ENCODE measurements at places on chromosomes 13 and 19.

DNA sequence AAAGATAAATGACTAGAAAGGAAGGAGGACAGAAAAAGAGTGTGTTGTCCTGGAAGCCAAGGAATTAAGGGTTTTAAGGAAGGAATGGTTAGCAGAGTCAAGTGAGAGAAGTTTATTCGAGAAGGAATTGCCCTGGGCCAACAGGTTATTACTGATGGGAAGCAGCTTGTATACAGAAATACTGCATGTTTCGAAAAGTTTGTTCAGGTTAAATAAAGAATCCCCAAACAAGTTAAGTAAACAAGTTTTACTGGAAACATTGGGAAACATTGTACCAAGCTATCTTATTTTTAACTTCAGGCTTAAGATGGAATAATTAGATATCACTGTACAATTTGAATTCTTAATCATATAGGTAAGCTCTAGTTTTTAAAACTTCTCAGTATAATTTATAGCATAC is 28.2 kb upstream of the FBXL3 start:
- DNase-seq, result no peak

GRCh38 chr13:40206241-40207000 is 460.0 kb downstream of the FOXO1 start:
- DNase-seq, result peak; percentile 56

DNA sequence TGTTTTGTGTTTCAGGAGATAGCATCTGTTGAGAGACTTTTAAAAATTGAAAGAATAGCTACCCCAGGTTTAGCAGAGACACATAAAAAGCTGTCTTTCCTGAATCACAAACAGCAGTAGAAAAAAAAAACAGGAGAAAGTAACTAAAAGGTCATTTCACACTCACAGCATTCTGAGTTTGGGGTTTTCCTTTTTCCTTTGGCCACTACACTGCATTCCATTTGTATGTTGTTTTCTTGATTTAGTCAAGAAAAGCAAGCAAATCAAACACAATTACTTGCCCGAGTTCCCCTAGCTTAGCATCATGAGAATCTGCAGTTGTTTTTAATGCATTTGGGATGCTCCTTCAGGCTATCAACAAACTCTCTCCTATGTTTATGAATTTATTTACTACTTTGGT is 161.0 kb downstream of the KCTD12 start:
- no peak for DNase-seq

GRCh38 chr13:53311561-53311960 is 282.9 kb downstream of the OLFM4 start:
- no peak for DNase-seq

- no peak for DNase-seq
Observed at GRCh38 chr19:615619-616018, 17.7 kb downstream of the POLRMT start.

- DNase-seq, result no peak
Observed at GRCh38 chr19:38891771-38892170, 7.6 kb downstream of the SIRT2 start.

DNA sequence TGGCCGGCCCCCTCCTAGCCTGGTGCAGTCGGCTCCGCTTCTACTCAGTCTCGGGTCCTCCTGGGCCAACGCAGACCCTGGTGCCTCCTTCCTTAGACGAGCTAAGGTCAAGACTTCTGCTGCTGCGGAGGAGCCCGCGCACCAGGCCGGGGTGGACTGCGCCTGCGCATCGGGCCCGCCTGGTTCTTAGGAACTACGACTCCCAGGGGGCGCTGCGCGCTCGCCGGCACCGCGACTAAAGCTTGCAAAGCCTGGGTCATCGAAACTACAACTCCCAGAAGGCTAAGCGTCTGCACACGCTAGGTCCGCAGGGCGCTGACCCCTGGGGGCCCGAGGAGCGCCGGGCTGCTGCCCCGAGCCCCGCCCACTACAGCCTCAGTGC is at the start of gene ZNF835:
TSS of gene ZNF835 (minus strand) at position 145 of the 382 bp plus-strand sequence. CDS start 6,559 bp downstream, outside the sequence.
- DNase-seq, result peak; percentile 77

GRCh38 chr13:44153496-44153895 is 220.1 kb upstream of the SERP2 start:
- no peak for DNase-seq

- no peak for DNase-seq
Observed at GRCh38 chr13:69199664-69200063, 908.0 kb upstream of the ATXN8OS start.

DNA sequence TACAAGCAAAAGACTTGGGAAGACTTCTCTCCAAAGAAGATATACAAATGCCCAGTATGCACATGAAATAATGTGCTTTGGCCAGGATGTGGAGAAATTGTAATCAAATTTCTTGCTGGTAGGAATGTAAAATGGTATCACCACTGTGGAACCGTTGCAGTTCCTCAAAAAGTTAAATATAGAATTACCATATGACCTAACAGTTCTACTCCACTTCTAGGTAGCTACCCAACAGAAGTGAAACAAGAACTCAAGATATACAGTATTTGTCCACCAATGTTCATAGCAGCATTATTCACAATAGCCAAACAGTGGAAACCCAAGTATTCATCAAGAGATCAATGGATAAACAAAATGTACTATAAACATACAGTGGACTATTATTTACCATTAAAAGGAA is 95.0 kb upstream of the KLF5 start:
- no peak for DNase-seq

DNA sequence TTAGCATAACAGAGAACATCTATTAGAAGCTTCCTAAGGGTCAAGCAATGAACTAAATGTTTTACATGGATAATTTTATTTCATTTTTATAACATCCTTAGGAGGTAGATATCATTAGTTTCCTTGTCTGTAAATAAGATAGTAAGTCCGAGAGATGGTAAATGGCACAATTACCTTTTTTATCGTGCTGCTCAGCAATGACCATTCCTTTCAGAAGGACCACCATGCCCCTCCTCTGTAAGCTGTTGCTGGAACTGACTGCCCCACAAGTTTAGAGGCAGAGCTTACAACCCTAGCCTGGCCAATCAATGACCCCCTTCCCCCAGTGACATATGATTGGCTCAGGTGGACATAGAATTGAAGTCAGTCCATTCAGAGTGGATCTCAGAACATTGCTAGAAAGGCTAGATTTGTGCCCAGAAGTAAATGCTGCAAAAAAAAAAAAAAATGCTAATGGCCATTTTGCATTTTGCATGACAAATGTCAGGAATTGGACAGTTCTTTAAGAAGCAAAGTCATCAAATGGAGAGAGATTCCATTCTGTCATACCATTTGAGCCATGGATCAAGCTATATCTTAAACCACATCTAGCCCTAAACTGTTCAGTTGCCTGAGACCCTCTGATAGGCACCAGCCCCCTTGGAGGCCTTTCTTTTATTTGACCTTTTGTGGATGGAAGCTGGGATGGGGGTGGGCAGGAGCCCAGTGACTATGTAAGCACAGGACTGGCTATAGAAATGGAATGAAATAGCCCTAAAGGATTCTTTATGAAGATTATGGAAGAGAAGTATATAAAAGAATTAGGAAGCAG is 668.3 kb downstream of the UQCRFS1 start:
- no peak for DNase-seq

DNA sequence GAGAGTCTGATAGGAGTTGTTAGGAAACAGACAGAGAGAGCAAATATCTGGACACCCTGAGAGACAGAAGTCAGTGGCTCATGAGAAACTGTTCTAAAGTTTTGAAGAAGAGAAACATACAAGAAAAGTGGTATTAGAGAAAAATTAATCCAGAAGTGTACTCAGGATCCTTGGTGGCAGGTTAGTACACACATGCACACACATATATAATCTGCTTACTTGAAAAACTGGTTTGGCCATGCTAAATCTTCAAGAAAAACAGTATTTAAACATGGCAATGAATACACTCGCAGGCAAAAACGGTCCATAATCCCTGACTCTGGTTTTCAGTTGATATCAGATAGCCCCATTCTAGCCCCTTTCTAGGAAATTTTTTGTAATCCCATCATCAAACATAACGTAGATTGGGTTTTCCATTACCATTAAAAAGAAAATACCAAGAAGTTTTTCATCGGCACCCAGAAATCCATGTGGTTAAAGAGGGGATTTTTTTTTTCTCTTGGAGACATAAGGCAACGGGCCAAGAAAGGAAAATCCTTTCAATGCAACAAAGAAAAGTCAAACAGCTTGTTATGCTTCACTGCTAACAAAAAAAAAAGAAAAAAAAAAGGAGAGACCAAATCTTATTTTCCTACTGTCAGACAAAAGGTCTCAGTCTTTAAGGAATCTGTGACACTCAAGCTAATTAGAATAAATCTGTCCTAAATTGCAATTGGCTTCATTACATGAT is 178.0 kb upstream of the MIR17HG start:
- DNase-seq, result no peak

DNA sequence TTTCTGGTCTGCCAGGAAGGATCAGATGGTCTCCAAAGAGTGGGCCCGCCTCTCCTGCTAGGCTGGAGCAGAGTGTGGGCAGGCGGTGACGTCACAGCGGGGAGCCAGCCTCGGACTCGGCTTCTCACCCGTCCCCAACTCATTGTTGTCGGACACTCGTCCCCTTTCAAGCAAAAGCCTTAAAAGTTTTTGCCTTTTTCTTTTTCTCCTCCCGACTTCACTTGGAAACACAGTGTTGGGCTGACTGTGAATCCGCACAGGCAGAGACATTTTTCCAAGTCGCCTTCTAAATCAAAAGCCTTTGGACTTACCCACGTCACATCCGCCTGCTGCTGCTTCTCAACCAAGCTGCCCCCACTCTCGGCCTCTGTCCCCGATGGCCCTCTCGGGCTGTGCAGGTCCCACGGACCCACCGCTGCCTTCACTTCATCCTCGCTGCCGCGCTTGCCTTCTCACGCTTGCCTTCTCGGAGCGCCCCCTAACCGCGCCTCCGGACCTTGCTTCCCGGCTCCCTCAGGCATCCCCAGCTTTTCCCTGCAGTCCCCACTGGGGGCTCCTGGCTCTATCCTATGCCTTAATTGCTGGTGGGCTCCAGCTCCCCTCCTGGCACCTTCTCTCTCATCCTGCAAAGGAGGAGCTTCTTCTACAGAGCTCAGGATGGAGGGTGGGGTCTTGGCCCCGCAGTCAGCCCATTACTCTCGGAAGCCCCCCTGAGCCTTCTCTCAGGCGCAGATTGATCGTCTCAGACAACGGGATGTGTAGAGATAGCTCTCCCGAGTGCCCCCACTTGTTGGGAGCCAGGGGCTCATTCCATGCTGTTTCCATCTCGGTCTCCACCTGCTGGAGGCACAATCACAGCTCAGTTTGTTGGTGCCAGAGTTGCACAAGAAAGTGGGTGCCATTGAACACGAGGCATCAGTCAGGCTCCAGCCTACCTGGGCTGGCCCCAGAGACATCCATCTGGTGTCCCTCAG is 3.9 kb upstream of the ZNF135 start:
- DNase-seq, result no peak

- peak; percentile 69 for DNase-seq
Observed at GRCh38 chr19:11496391-11497163, 9.1 kb downstream of the ZNF653 start.

DNA sequence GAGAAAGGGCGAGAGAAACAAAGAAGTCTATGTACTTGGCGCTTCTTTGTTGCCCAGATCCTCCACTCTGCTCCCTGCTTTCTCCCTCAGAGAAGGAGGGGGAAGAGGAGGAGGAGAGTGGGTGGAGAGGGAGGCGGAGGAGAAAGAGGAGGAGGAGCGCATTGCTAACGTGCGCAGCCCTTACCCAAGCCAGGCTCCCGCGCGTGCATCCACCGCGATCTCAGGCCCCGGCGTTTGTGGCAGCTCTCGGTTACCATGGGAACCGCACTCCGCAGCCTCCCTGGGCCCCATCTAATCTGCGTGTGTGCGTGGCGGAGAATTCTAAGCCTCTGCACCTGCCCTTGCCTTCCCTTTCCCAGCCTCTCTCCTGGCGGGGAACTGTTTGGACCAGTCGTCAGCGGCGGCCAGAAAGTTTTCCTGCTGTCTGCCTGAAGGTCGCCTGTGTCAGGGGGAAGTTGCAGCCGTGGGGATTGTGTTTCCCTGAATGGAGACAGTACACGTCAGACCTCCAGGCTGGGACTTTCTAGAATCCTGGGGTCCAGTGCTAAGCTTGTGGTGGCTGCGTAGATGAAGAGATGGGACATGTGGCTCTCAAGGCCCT is at the start of gene ERICH6B:
TSS of gene ERICH6B (minus strand) at position 239 of the 601 bp plus-strand sequence. CDS start 18,734 bp downstream, outside the sequence.
- DNase-seq, result no peak
